Vagina (tissue), 2 donors: ENCODE measurements at places on chromosomes 1 and 21. TPM values are rescaled to one million over a fixed set of nuclear protein-coding genes. Genes with fewer than 3 reads are reported as not detected.

- DNase-seq: no peak
Measured at GRCh38 chr1:145751491-145752037, 32.3 kb downstream of the CD160 start.

DNA sequence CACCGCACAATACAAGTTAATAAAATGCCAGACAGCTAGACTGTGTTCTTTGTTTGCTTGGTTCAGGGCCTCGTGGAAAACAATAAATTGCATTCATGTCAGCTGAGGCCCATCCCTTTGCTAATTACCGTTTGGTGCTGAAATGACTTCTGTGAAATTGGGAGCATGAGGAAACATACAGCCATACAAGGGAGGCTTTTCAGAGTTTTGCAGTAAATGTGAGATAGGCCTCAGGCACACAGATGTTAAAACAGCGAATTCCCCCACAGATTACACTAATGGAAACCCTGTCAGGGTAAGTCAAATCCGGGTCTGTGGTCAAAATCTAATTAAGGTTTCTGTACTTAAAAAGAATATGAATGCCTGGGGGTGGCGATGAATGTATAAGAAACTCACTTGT, 173.5 kb upstream of the LMO4 start:
- DNase-seq: no peak

DNA sequence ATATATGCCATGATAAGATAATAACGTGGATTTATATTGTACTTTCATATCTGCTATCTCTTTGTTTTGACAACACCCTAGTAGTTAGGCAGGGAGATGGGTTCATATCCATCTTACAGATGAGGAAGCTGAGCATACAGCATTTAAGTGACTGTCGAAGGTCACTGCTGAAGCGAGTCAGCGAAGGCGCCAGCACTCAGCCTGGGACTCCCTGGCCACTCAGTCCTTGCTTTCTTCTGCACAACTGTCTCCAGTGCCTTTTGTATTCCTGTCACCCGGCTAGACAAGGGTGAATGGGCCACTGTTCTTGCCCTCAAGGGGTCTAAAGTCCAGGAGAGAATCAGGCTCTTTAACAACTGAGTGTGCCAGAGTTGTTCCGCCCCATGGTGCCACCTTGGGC, 3.1 kb downstream of the ARHGEF10L start:
- no peak for DNase-seq

DNA sequence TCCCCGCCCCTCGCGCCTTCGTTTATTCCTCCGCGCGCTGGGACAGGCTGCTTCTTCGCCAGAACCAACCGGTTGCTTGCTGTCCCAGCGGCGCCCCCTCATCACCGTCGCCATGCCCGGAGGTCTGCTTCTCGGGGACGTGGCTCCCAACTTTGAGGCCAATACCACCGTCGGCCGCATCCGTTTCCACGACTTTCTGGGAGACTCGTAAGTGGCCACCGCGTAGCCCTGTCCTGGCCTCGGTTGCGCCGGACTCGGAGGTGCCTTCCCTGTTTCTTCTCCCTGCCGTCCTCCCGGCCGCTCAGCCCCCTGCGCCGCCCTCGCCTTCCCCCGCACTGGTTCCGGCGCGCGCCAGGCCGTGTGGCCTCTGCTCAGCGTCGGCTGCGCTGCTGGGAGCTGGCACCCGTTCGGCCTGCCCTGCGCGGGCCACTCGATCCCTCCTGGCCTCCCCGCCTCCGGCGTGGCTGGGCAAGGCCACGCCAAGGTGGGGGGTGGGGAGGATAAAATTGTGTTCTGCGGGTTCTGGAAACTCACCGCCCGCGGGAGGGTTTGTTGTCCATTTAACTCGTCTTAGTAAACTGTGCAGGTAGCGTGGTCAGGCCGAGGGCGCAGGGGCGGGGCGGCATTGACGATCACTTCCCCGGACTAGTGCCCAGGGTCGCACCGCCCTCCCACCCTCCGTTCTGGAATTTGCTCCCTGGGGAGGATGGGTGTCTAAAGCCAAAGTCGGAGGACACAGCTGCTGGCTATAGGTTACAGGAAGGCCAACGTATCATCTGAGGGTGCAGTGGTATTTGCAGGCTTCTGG, at the start of gene PRDX6:
Gene PRDX6, plus strand, starts transcription at position 50 of the 808 bp plus-strand sequence. Its CDS starts 63 bp downstream, at position 113.
- no peak for DNase-seq

GPR3 gene
- total RNA-seq: 0.74 TPM

DNA sequence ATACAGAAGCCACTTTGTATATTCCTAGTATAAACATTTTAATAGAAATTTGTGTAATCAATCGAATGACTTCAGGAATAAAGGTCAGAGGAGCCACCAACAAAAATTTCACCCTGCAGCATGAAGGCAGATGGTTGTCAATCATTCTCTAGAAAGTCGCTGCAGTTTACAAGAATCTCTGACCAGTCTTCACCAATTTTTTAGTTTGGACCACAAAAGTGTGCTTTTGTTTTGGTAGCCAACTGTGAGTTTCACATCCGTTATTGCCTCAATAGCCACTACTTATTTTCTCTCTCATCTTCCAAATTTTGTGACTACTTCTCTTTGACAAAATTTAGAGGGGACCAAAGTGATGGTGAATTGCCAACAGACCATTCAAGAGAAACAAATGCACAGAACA, 1155.6 kb downstream of the AMY1C start:
- DNase-seq: no peak

DNA sequence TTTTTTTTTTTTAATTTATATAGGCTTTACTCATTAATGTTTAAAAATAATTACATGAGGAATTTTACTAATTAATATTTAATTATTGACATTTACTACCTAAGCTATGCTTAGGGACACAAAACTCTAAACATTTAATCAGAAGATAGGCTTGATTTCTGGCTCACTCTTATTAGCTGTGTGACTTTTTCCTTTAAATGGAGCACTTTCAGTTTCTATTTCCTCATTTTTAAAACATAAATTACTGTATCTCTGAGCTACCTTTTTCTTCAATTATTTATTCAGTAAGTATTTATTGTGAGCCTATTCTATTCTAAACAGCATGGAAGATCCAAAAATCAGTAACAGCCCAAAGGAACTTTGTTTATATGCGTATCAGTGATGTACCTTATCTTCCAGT, 40.5 kb downstream of the MAP3K7CL start:
- DNase-seq: no peak

CLK2 gene
- total RNA-seq: 48.1 TPM

WNT2B gene
- total RNA-seq: 16.0 TPM
